GM13977 (cell line): ENCODE measurements at places on chromosomes 5 and 9.

GRCh38 chr5:134273642-134274395, 47.9 kb upstream of the PPP2CA start:
- DNase-seq: no peak

- DNase-seq: no peak
Observed at GRCh38 chr5:125042261-125042890, 295.9 kb upstream of the ZNF608 start.

- no peak for DNase-seq
Observed at GRCh38 chr5:108707141-108707540, 40.6 kb upstream of the FER start.

DNA sequence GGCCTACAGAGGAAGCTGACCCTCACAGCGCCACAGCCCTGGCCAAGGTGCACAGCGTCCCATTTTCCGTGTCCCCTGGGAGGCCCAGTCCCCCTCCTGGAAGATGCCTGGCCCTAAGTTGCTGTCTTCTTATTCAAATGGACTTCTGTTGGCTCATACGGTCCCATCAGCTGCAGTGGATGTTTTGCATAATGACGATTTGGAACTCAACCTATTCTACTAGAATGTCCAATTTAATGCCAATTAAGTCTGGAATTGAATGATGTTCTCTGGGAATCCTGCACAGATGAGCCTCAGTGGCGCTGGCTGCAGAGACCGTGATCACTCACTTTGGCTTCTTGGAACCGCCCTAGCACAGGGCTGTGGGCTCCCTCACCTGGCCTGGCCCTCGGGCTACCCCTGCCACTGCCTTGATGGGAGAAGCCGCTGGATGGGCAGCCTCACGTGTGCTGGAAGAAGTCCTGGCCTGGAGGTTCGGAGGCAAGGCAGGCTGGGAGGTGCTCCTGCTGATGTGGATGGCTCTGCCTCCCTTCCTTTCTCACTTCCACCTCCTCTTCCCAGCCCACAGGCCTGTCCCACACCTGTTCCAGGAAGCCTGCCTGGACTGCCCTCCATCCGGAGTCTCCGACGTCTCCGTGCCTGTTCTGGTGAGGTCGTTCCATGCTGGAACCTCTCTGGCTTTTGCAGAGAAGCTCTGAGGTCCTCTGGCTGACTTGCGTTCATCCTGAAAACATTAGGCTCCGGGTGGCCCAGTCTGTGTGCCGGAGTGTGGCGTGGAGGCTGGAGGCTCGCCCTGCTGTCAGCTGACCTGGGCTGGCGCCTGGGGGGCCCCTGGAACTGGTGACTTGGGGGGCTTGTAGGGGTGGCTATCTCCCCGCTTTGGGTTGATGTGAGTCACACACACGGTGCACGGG, 147.1 kb downstream of the RXRA start:
- DNase-seq: no peak

DNA sequence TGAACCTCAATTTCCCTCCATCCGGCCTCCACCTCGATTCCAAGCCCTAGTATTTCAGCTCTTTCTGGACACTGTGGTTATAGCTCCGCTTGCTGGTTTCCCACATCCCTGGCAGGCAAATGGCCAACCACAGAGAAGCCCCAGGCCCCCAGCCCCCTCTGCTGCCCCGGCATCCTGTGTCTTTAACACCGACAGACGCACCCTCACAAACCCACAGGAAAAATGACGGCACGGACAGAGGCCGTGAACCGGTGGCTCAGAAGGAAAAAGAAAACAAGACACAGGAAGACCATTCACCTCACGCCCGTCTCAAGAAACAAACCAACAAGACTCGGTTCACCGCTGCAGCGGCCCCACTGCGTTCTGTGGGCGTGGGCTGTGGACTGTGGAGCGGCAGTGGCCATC, 1.5 kb upstream of the CLIC3 start:
- no peak for DNase-seq

DNA sequence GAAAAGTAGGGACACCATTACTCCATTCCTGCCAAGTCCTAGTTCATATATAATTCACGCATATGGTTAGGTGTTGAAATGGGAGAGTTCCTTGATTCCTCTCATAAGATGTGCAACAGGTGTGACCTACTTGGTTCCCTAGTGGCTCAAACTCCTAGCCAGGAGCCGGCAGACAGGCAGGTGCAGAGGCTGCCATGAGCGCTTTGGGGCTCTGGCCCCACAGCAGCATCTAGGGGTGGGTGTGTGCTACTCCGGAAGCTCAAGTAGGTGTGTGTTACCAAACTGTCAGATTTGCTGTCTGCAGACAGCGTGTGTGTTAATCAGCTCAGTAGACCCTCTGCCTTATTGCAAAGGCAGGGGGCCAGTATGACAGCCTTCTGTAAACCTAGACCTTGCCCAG, 1652.4 kb upstream of the ACO1 start:
- DNase-seq: no peak

- no peak for DNase-seq
Observed at GRCh38 chr9:136156209-136157120, 37.8 kb upstream of the TMEM250 start.

- no peak for DNase-seq
Observed at GRCh38 chr9:92962303-92962649, 15.0 kb downstream of the FGD3 start.

DNA sequence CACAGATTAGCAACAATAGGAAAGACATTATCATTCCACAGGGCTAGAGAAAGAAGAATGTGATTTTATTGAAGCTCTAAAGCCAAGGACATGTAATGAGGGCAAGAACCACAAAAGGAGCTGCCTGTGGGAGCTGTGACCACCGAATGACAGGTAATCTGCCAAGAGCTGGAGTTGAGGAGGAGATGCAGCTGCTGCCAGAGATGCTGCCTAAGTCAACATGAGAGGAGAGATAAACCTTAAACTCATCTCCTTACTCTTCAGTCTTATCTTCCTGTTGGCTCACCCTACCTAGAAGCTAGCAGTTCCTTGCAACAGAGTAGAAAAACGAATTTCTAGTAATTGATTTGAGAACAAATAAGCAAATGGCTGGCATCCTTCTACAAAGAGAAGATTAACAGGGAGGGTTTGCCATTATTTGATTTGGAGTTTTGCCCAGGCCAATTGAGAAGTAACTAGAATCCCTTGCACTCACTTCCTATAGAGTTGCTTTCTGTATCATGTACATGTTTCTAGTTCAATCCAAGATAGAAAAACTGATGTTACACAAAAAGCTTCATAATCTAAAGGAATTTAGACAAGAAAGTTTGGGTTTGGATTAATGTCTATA, 539.2 kb downstream of the TLE1 start:
- no peak for DNase-seq

- peak; percentile 66 for DNase-seq
Observed at GRCh38 chr5:43042176-43042625, 2.1 kb upstream of the ANXA2R start.

GRCh38 chr5:73938938-73939320, 312.9 kb downstream of the ARHGEF28 start:
- DNase-seq: no peak

- DNase-seq: no peak
Observed at GRCh38 chr9:20289423-20290010, 332.8 kb downstream of the MLLT3 start.

- no peak for DNase-seq
Observed at GRCh38 chr5:119070578-119070827, 384 bp upstream of the DMXL1 start.

DNA sequence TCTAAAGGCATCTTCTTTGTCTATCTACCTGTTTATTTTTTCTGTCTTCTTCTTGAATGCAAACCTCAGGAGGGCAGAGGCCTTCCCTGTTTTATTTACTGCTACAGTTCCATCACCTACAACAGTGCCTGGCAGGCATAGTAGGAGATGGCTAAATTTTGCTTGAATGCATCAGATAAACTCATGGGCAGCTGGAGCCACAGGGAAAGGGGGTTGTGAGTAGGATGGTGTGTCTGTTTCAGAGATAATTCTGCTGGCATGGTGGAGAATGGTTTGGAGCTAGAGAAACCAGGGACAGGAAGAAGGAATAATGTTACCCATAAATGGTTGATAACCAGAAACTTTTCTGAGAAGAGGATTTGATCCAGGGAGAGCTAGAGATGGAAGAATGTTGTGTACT, 189.8 kb upstream of the BRINP1 start:
- no peak for DNase-seq

DNA sequence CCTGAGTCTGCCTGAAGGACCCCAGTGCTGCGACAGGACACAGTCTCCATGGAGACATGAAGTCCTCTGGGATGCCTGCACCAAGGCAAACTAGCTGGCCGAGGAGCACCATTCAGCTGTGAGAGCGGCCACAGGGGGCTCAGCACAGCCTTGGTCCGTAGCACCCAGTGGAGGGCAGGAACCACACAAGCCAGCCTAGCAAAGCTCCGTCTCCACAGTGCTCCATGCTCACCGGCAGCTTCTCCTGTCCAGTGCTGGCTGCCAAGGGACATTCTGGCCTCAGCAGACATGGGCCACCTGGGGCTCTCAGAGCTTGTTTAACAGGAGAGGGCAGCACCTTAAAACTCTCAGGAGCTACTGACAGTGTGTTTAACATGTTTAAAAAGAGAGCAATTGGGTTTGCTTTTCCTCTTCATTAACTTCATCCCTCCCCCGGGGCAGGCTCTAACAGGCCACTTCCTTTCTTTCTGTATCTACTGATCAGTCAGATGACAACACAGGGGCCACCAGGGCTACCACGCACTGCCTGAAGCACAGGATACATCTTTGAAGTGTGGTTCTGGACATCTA, 57.0 kb downstream of the SECISBP2 start:
- peak; percentile 80 for DNase-seq

DNA sequence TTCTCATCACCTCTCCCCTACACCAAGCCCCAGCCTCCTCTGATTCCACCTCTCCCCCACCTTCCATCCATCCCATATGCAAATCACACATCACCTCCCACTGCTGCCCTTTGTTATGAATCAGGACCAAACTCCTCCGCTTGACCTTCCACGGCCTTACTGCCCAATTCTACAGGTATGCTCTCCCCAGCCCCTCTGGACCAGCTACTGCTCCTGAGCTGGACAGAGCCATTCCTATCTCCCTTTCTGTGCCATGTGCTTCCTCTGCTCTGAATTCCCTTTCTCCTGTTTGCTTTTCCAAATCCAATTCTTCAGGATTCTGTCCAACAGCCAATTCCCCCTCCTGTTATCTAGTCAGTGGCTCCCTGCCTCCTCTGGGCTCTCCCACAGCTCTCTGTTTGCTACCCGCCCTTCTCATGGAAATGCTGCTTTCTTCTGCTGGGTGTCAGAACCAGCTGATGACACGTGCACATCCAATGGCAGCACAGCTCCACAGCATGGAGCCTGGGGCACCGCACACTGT, 8.3 kb downstream of the FABP6 start:
- no peak for DNase-seq

GRCh38 chr5:171578049-171578828, 158.8 kb downstream of the FGF18 start:
- no peak for DNase-seq

DNA sequence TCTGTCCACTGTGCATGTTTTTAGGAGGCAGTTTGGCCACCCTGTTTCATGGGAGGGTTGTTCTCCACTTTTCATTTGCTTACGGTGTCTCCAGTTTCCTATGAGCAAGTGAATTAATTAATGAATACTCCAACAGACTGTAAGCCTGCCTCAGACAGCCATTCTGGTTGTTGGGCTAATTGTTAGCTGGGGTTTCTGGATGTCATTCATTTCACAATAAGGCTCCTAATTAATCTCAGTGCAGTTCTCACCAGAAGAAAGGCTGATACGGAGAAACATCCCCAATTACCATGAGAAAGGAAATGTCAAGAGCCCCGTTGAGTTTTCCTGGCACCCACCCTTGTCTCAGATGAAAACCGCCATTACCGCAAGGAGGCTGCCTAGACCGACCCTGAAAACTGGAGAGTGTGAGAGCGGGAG, 75.8 kb downstream of the MAP1B start:
- DNase-seq: no peak

DNA sequence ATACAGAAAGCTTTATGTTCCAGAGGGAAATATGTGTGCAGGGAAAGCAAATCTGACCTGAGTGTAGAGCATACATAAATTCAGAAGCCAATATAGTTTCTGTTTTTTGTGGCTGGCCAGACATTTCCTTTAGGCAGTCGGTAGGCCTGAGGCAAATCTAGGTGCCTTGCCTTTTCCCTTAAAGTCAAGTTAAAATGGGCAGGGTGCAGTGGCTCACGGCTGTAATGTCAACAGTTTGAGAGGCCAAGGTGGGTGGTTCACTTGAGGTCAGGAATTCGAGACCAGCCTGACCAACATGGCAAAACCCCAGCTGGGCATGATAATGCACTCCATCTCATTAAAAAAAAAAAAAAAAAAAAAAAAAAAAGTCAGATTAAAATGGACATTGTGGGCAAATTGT, 31.2 kb downstream of the PHAX start:
- no peak for DNase-seq

GRCh38 chr9:126107693-126108092, 218.9 kb upstream of the MVB12B start:
- DNase-seq: no peak

DNA sequence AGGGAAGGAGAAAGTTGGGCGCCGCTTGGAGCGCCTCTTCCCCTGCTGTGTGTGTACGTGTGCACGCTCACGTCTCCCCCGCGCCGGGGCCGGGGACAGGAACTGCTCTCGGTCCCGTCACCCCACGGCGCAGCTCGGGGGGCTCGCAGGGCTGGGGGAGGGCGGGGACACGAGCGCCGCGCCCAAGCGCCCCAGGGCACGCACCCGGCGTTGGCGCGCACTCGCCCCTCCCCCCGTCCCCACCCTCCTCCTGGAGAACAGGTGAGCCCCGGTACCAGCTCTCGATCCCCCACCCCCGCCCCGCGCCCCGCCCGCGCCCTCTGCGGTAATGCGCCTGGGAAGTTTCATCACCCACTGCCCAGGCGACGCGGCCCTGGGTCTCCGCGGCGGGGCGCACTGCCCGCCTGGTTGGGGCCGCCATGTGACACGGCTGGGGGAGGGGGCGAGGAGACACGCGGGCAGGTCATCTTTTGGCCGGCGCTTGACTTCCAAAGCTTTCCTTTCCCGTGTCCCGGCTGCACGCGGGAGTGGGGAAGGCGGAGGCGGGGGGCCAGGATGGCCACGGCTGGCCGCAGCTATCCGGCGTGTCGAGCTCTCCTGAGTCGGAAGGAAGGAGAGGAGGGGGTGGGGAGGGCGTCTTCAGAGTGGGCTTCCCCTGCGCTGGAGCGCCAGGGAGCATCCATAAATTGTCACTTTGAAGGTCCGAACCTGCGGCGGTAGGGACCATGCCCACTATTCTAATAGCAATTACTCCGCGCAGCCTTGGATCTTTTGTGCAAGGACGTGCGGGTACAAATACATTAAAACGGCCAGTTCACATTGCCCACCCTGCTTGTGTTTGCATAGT, 1.5 kb upstream of the STC2 start:
- peak; percentile 80 for DNase-seq

- no peak for DNase-seq
Observed at GRCh38 chr9:114551750-114552685, 35.6 kb upstream of the ATP6V1G1 start.

DNA sequence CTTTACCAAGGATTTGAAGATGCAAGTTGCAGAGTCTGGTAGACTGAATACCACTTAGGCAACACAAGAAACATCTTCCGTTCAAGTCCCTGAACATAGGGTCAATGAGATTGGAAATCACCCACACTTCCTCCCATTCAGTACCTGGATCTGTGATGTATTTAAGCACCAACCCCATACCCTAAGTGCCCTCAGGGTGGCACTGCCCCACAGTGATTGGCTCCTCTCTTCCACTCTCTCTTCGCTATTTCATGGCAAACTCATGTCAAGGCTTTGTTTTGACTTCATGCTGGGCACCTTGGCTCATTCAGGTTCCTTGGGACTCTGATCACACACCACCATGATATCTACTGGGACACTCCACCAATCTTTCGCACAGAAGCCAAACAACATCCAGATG, 53.7 kb downstream of the GGTA1 start:
- DNase-seq: no peak
